ENCODE measurements at places on chromosomes 1 and 21.

- no peak for DNase-seq
Observed at GRCh38 chr1:47435506-47436303, 2.1 kb upstream of the FOXD2 start.

DNA sequence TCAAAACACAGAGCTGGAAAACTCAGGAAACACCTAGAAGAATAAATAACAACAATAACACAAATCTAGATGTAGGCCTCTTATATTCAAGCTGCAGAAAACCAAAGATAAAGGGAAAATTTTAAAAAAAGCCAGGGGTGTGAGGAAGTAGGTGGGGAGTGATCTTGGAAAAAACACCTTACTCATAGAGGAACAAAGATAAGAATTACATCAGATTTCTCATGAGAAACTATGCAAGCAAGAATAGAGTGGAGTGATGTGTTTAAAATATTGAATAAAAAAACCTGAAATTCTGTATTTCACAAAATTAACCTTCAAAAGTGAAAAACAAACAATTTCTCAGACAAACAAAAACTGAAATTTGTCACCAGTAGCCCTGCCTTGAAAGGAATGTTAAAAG is 265.5 kb upstream of the RGS18 start:
- DNase-seq, result no peak

GRCh38 chr1:152827173-152827572 is at the start of gene LCE1A:
LCE1A (plus strand) TSS chr1:152827473; CDS start chr1:152827473, 0 bp downstream.
- DNase-seq, result no peak

DNA sequence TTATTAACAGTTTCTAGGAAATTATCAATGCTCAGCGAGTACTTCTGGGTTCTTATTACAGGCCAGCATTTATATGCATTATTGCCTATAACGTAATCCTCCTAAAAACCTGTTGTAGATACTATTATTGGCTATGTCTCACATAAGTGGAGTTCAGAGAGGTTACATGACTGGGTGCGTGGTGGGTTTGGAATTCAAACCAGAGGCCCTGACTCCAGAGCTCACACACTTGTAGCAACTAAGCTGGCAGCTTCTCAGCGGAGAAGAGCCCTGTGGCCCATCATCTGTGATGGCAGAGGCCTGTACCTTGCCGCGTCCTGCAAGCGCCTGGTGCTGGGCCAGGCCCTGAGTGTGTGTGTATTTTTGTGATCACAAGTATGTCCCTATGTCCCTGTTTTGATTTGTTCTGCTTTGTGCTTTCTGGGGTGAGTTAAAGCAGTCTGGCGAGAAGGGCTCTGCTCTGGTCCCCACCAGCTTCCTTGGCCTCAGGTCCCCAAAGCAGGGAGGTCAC is 66.7 kb downstream of the HTR6 start:
- no peak for DNase-seq

DNA sequence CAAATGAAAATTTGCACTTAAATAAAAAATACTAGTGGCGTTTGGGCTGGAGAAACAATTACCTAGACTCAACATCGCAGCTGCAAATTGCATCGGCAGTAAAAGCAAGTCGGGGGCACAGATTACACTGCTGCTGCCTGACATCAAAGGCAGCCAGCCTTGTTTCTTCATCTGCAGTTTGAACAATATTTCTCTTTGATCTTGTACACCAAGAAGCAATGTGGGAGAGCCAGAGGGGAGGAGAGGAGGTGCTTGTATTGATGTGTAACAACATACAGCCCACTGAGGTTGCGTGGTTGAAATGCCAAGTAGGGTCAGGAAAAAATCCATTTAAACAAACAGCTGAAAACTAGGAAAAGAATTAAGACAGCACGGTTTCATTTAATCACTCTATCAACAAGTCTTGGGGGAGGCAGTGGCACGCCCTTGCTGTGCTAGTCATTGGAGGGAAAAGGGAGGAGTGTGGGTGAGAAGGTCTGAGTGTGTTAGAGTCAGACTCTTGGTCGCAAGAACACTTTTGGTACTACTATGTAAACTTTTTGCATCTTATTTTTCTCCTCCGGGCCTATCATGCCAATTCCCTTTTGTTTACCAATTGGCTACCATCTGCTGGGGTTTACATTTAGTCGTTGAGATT is 456.5 kb downstream of the OMA1 start:
- peak; percentile 5 for DNase-seq

DNA sequence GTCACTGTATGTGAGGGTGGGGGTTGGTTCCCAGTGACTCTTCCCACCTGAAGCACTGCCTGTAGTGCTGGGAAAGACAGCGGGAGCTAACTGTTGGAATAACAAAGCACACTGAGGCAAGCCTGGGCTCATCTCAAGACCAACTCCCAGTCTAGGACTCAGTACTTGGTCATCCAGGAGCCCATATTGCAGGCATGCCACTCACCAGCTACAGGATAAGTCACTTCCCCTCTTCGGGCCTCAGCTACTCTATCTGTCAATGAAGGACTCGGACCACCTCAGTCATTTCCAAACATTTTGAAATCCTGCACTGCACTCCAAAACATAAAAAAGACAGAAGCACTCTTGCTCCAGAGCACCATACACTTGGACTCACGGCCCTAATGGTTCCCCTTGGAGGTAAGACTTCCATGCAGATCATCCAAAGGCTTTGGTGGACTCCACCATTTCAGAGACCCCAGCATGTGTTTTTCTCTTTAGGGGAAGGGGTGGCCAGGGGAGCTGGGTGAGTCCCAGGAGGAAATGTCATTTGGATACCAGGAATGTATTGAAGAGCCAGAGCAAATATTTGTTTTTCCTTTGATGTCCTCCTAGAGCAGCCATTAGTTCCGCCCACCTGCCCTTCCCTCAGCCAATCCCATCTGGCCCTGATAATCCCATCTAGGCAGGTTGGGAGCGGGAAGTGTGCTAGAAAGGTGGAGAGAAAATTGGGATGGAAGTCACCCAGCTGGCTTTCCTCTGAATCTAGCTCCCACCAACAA is 3.1 kb downstream of the NUAK2 start:
- DNase-seq, result no peak

DNA sequence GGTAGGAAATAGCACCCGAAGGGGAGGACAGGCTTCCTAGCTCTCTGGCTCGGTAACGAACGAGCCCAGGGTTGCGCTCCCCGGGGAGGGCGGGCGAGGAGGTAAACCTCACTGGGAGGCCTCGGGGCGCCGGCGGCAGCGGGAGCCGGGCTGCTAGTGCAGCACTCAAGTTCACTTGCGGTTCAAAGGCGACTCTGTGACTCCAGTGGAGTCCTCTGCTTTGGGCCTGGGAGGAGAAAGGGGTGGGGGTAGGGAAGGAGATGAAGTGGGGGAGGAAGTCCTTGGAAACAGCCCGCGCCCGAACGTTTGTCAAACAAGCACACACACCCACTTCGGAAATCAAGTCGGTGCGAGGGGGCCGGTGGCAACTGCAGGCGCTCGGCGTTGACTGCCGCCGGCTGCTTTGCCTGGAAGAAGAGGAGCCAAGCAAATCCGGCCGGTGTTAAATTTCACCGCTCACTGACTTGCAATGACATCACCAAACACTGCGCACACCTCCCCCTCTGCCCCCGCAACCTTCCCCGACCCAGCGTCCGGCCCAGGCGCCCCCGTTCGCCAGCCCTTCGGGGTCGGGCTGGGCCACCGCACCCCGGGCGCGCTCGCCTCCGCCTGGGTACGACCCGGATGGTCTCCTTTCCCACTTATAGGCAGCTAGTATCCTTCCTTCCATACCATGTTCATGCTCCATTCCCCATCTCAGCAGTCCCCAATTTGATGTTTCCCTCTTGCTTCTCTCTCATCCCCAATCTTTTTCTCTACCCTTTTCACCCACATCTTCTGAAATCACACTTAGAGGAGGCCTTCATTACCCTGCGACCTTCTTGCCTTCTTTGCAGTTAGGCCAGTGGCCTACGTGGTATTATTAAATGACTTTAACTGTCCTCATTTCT is at the start of gene COL24A1:
TSS of gene COL24A1 (minus strand) at position 207 of the 890 bp plus-strand sequence. CDS start 376 bp downstream, outside the sequence.
- peak; percentile 79 for DNase-seq

GRCh38 chr21:45075596-45076244 is 1.3 kb downstream of the ADARB1 start:
- DNase-seq, result no peak

GRCh38 chr21:31078796-31079195 is 40.5 kb upstream of the KRTAP19-8 start:
- DNase-seq, result no peak

DNA sequence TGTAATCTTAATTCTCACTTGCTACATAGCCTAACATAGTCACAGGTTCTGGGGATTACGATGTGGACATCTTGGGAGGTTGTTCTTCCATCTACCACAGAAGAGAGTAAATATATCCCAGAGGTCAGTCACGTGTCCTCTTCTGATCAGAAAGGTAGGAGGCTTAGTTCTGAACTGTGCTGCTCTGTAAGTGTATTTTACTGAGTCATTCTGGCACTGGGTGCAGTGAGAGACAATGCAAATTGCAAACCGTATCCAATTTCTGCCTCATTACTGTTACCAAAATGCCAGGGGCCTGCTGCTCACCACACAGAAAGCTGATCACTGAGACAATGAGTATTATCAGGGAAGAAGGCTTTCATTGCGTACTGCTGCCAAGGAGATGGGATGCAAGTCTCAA is 104.0 kb downstream of the GABPA start:
- no peak for DNase-seq

GRCh38 chr1:7236844-7237515 is 451.7 kb downstream of the CAMTA1 start:
- DNase-seq, result peak; percentile 23

DNA sequence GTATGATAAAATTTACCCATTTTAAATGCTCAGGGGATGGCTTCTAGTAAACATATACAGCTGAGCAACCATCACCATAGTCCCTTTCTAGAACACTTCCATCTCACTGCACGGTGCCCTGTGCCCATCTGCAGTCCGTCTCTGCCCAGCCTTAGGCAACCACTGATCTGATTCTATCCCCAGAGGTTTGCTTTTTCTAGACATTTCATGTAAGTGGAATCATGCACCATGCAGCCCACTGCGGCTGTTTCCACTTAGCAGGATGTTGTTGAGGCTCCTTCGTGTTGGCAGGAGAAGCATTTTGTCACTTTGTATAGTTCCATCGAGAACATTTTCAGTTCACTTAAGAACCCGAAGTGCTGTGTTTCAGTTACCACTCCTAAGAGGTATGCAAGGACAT is 27.8 kb upstream of the VAMP3 start:
- peak; percentile 30 for DNase-seq

GRCh38 chr1:33641104-33641830 is 168.8 kb downstream of the ZSCAN20 start:
- no peak for DNase-seq

DNA sequence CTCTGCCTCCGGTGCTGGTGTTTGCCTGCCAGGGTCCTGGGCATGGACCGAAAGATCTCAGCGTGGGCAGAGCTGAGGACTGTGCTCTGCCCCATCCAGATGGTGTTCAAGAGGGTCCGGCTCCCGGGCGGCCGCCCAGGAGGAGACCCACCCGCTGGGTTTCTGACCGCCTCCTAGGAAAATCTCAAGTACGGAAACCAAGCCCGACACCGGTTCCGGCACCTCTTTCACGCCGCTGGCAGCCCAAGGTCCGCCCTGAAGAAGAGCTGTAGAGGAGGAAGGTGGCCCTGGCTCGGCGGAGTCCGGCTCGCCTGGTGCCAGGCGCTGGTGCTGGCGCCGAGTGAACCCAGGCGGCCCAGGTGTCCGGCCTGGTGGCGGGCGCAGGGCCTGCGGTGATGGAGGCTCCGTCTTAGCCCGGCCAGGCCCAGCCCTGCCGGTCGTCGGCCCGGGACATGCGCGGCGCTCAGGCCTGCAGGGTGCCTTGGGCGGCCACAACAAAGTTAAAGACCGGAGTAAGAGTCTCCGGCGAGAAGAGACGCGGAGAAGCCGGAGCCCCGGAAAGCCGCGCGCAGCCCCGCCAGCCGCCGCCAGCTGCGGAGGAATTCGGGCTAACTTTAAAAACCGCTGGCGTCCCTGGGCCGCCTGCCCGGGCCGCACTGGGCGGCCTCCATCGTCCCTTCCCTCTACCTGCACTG is 1.5 kb downstream of the GRIK3 start:
- DNase-seq, result peak; percentile 68

GRCh38 chr21:33670076-33670978 is 28.0 kb downstream of the ITSN1 start:
- DNase-seq, result no peak

Data from retina (tissue), 1 donor.